ENCODE measurements at places on chromosomes 7 and 10.

- DNase-seq = no peak
Observed at GRCh38 chr7:39683216-39683845, 60.0 kb downstream of the RALA start.

DNA sequence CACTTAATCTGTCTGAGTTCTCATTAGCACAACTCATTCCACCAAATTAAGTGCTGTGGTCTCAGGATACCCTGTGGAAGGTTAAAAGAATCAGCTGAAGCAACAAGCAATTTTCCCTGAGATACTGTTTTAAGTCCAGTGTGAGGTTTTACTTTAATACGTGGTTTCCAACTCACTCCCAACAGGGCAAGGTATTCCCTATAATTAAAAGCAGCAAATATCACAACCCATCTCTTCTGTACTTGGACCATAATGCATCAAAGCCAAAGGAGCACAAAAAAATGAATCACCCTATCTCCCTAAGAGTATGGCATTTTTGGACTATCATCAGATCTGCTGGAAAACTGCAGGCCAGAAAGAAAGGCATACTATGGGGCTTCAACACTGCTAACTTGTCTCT, 4.9 kb downstream of the CADPS2 start:
- DNase-seq = no peak

DNA sequence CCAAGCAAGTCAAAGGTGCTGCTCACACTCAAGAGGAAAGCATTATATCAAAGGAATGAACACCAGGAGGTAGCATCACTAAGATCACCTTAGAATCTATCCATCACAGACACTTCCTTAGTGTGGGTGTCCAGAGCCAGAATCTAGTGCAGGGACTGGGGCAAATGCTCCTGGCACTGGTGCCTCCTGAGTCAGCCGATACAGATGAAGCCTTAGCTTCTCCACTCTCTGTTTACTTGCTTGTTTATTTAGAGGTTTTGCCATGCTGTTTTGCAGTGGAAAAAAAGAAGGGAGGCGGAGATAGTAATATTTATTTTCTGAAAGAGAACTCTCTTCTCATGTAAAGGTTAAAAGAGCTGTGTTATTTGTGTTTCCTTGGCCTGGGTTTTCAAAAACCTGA, 303.1 kb downstream of the WDR11 start:
- DNase-seq = no peak

DNA sequence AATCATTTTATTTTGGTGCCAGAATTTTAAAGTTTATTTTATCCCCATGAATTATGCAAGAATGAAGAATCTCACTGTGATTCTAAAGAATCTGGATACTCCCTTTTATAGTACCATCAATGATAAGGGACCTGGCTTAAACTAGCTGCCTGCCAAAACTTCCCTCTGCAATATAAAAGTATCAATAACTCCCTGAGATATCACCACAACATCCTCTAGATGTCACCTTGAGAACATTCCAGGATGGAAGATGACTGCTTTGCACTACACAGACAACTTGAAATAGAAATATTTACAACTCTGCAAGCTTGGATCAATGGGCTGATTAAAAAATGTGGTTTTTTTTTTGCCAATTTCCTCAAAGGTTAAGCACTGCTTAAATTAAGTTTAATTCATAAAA, 142.1 kb downstream of the SLC25A13 start:
- DNase-seq = no peak

DNA sequence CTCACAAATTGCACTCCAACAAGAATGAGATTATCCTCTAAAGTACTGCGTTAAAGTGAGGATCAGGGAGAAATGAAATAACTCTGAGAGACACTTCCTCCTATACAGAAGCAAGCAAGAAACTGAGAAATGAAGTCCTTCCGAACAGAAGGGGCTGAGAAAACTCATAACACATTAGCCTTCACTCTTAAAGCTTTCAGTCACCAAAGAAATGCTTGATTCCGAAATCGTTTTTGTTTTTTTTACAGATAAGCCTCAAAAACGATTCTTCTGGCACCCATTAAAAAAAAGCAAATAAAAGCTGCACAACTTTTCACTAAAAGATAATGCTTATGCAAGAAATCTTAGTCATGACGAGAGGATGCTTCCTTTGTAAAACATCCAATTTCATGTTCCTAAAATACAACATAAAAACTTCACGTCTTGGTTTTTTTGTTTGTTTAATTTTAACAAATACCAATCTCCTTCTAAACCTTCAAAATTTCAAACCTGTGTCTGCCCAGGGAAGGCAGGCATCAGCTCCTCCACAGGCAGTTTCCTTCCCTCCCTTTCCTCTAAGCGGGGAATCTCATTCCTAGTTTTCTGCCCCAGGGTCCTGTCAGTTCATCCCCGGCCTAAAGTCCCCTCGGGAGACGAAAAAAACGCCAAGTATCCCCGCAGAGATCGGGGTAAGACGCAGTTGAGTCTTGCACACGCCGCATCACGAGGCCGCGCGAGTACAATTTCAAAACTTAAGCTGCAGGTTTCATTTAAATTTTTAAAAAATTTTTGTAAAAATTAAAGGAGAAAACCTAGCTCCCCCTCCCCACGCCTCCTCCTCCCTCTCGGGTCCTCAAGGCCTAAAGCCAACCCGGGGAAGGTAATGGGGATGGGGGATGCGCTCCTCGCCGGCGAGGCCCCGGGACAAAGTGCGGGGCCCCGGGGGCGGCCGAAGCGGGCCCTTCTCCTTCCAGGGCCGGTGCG, 1.1 kb downstream of the BAZ1B start:
- DNase-seq = no peak

DNA sequence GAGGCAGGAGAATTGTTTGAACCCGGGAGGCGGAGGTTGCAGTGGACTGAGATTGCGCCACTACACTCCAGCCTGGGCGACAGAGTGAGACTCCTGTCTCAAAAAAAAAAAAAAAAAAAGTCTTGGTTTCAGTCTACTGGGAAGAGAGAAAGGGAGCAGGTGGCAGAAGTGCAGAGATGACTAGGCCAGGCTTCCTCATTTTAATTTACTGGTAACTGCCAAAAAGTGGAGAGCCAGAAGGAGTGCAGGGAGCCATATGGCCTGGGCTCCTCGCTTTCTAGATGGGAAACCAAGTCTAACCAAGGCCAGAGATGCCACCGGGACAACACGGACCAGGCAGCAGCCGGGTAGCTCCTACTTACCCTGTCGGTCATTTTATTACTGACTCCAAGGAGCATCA, 12.2 kb downstream of the SEPHS1 start:
- no peak for DNase-seq

All from NCI-H1092 (cell line).